Muscle of back (tissue), 13 donors: ENCODE measurements at places on chromosomes 3 and 15. TPM values are rescaled to one million over a fixed set of nuclear protein-coding genes. Genes with fewer than 3 reads are reported as not detected.

The WNT5A gene
- 11.4 TPM for polyA plus RNA-seq

The FRMD5 gene
- polyA plus RNA-seq, result 0.50 TPM

The CA12 gene
- polyA plus RNA-seq, result 0.39 TPM

The FYTTD1 gene
- polyA plus RNA-seq, result 83.2 TPM

The SLC9C1 gene
- 0.11 TPM for polyA plus RNA-seq

The RUBCN gene
- 8.0 TPM for polyA plus RNA-seq

The AP2M1 gene
- polyA plus RNA-seq, result 233 TPM

The CORO2B gene
- 5.9 TPM for polyA plus RNA-seq

The ZNF502 gene
- polyA plus RNA-seq, result 6.0 TPM

The CSTA gene
- 4.1 TPM for polyA plus RNA-seq

The TMEM202 gene
- not detected for polyA plus RNA-seq

The ARNT2 gene
- polyA plus RNA-seq, result 6.8 TPM

The CPN2 gene
- not detected for polyA plus RNA-seq

The PAK6 gene
- polyA plus RNA-seq, result 0.42 TPM

The ZSCAN29 gene
- polyA plus RNA-seq, result 14.3 TPM

The TAGLN3 gene
- 6.0 TPM for polyA plus RNA-seq

DNA sequence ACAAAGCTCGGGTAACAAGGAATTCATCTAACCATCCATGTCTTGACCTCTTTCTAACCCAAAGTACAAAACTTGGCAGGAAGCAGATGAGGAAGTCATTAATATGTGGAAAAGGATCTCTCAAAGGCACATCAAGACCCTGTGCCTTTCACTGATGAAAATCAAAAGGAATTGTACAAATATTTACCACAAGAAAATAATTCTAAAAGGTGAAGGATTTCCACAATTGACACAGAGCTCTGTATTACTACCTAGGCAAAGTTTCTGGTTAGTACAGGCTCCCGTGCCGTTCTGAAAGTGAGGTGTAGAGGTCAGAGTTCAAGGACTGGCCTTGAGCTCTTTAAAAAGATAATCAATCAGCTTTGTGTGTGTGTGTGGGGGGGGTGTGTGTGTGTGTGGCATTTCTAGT is 239.7 kb upstream of the ICE2 start:
- no peak for DNase-seq

- DNase-seq, result no peak
These were observed 13.9 kb downstream of the CDAN1 start for GRCh38 chr15:42723068-42723467.

GRCh38 chr15:101250341-101250831 is 1.5 kb downstream of the CHSY1 start:
- peak; percentile 64 for DNase-seq

- no peak for DNase-seq
These were observed 12.3 kb downstream of the NUDT16 start for GRCh38 chr3:131393868-131394267.

GRCh38 chr15:36109943-36110658 is 469.3 kb upstream of the CDIN1 start:
- peak; percentile 51 for DNase-seq

- DNase-seq, result no peak
These were observed 1.5 kb downstream of the NLGN1 start for GRCh38 chr3:173399044-173399443.

- DNase-seq, result no peak
These were observed 180.6 kb downstream of the ANXA2 start for GRCh38 chr15:60217161-60217560.

GRCh38 chr3:50220109-50220508 is 15.0 kb downstream of the SLC38A3 start:
- no peak for DNase-seq

GRCh38 chr3:135991621-135992020 is 26.1 kb downstream of the PPP2R3A start:
- DNase-seq, result no peak

DNA sequence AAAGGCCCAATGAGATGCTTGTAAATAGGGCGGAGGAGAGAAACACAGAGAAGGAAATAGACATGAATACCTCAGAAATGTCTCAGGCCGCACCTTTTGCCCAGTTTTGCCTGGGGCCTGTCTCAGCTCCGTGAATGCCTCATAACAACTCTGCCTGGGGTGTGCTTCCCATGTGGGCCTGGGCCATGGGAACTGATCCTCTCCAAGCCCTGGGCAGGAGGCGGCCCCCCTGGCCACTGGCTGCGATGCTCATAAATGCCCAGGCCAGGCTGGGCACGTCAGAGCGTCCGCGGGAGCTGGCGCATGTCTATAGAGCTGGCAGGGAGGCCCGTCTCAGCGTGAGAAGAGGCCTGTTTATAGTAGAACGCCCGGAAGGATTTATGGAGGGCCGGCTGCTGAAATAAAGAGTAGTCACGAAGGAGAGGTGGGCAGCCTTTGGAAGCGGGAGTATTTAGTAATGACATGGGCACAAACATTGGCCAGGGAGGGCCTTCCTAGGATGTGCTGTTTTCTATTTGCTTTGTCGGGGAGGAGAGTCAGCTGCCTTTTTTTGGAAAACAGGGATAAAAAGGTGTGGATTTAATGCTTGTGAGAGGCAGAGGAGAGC is 85.9 kb upstream of the IGF1R start:
- DNase-seq, result no peak

DNA sequence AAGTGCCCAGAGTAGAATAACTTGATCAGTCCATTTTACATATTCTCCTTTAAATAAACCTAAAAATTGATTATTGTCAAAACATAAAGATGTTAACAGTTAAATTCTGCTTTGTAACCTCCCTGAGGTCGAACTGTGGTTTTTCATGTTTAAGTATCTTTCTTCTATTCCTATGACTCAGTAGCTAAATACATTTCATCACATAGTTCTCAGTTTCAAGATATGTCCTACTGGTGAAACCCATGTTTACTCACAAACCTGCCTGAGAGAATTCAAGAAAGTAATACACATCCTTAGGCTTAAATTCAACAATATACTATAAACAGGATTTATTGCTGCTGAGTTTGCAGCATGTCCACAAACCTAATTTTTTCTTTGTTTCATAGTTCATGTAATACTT is 692.9 kb downstream of the ZPLD1 start:
- DNase-seq, result no peak

GRCh38 chr3:126908752-126909275 is 74.1 kb upstream of the PLXNA1 start:
- DNase-seq, result no peak

DNA sequence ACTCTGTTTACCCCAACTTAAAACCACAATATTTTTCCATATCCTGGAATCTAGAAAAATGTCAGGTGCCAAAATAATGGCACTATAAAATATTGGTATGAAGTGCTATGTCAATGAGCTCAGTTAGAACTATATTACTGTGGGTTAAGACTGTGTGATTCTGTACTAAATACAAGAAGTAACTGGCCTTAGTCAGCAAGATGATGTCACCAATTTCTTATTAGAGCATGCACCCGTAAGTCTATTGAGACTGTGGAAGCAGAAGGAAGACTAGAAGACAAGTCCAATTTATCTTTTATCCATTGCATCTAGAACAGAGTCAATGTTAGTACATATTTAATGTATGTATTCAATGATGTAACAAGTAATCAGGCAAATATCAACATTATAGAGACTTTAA is 25.0 kb downstream of the LRRC58 start:
- DNase-seq, result no peak

DNA sequence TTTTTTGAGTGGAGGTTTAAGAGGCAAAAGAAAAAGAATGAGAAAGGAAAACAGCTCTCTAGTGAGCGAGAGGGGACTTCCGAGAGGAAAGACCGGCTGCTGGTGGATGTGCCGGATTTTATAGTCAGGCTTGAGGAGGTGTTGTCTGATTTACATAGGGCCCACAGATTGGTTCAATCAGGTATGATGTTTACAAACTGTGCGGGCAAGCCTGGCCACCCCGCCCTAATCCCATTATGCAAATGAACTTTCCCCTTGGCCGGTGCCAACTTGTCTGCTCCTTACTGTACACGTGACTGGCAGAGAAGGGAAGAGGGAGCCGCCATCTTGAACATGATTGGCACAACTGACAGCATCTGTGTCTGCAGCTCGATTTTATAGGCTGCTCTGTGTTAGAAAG is 44.7 kb downstream of the FAM43A start:
- no peak for DNase-seq

DNA sequence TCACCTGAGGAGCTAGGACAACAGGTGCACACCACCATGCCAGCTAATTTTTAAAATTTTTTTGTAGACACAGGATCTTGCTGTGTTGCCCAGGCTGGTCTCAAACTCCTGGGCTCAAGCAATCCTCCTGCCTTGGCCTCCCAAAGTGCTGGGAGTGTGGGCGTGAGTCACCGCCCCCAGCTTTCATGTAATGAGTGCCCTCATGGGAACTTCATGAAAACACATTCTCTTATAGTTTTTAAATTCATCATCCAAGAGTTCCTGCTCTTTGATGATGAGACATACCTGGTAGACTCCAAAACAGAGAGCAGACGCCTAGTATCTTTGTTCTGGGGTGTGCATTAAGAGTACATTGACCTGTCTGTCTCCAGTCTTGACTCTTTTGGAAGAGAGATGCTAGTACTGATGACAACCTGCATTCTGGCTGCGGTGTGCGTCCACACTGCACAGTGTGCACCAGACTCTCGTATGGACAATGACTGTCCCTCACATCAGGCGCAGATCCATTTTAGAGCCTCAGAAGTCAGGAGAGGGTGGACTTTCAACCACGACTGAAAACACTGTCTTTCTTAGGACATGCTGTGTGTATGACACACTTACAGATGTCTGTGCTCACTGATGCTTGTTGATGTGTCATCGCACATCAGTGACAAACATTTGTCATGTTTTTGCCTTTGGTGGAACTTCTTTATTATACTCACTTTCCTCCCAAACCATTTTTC is 2.0 kb downstream of the NRROS start:
- DNase-seq, result no peak
